Left ventricle myocardium inferior (tissue), 1 donor: ENCODE measurements at places on chromosomes 4 and X. TPM values are rescaled to one million over a fixed set of nuclear protein-coding genes. Genes with fewer than 3 reads are reported as not detected.

Gene ANTXR2
- 42.4 TPM for total RNA-seq

GRCh38 chr4:46249516-46249915 lies 125.7 kb upstream of the GABRG1 start:
- no peaks in the 10 kb centered on the region for H3K4me1 ChIP-seq
- H3K27ac ChIP-seq, result no peak overlapping the region
- no peaks in the 10 kb centered on the region for H3K36me3 ChIP-seq
- no peak for DNase-seq
- no peaks in the 10 kb centered on the region for H3K27me3 ChIP-seq

GRCh38 chr4:183926950-183927349 lies 21.8 kb downstream of the STOX2 start:
- no peak overlapping the region for H3K27ac ChIP-seq
- H3K4me1 ChIP-seq, result peaks cover 13% of the 10 kb centered on the region
- no peak for DNase-seq
- no peak overlapping the region for H3K4me3 ChIP-seq
- no peaks in the 10 kb centered on the region for H3K27me3 ChIP-seq

GRCh38 chr4:155371432-155372043 lies 5.2 kb downstream of the MAP9 start:
- peaks cover 19% of the 10 kb centered on the region for H3K27me3 ChIP-seq
- no peak for DNase-seq
- H3K4me1 ChIP-seq, result peaks cover 12% of the 10 kb centered on the region
- H3K4me3 ChIP-seq, result no peak overlapping the region
- H3K27ac ChIP-seq, result no peak overlapping the region

Gene RHOH
- total RNA-seq, result 0.41 TPM

Gene NUDT11
- 0.14 TPM for total RNA-seq

Gene TMEM150C
- total RNA-seq, result 13.6 TPM

GRCh38 chr4:98556451-98556850 lies 102.0 kb downstream of the TSPAN5 start:
- no peak overlapping the region for H3K27ac ChIP-seq
- no peak overlapping the region for H3K4me3 ChIP-seq
- peaks cover 5% of the 10 kb centered on the region for H3K4me1 ChIP-seq
- DNase-seq, result no peak

GRCh38 chrX:152925835-152926234 lies 28.0 kb downstream of the ZNF185 start:
- no peak overlapping the region for H3K4me3 ChIP-seq
- no peaks in the 10 kb centered on the region for H3K27me3 ChIP-seq
- DNase-seq, result no peak
- H3K27ac ChIP-seq, result no peak overlapping the region
- no peaks in the 10 kb centered on the region for H3K4me1 ChIP-seq
- H3K36me3 ChIP-seq, result no peaks in the 10 kb centered on the region
